ENCODE measurements at places on chromosomes 2 and 18.
A peak's percentile ranks its signal among the peaks of the same experiment; 100 is the strongest.

DNA sequence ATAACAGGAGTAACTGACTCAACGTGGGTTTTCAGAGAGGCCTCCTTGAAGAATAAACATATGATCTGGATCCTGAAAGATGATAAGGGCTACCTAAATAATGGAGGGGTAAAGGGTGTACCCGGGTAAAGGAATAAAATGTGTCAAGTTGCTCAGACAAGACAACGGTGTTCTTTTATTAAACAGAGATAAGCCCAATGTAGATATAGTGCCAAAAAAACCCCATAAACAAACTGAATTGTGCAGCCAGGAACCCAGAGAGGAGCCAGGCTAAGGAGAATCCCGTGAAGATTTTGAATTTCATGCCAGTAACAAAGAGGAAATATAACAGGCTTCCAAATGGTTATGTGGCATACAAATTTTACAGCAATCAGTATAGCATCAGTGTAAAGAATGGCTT, 618.2 kb downstream of the CPS1 start:
- no peak for DNase-seq

DNA sequence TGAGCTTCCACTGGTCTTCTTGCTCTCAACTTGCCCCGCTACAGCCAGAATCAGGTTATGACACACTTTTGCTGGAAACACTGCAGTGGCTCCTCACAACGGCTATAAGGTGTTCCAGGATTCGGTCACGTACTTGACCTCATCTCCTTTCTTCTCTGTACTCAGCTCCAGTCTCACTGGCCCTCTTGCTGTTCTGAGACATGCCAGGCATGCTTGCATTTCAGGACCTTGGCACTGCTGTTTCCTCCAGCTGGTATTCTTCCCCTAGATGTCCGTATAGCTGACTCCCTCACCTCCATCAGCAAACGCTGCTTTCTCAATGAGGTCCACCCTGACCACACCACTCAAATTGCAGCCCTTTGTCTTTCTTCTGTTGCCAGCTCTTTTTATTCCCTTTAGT, 31.9 kb upstream of the C1GALT1C1L start:
- no peak for DNase-seq

- DNase-seq, result no peak
Measured at GRCh38 chr18:54381640-54382039, 23.9 kb downstream of the C18orf54 start.

DNA sequence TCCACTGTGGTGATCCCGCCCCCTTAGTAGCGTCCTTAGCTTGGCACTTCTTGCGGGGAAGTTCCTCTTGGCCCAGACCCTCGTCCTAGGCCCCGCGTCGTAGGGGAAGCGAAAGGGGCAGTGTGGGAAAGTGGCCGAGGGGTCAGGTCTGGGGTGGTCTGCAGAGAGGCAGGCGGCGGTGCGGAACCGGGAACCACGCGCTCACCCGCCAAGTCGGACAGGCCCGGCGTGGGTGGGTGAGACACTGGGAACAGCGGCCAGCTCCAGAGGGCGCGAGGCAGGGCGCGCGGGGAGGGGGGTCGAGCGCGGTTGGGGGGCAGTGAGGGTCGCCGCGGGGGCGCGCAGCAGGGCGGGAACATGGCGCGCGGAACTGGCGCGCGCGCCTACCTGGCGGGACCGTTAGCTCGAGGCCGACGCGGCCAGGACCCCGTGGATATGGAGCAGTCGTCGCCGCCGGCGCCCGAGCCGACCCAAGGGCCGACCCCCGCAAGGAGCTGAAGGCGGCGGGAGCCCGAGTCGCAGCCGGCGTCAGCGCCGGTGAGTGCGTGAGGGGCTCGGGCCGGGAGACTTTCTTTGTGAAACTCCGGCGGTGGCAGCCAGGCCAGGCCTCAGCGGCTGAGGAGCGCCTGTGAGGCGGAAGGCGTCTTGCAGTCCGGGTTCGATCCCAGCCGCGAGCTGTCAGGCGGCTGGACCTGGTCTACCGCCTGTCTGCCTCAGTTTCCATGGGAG, 2896.7 kb upstream of the TEKT4 start:
- no peak for DNase-seq

- DNase-seq, result no peak
Measured at GRCh38 chr2:146173934-146174333, 1654.0 kb upstream of the ZEB2 start.

DNA sequence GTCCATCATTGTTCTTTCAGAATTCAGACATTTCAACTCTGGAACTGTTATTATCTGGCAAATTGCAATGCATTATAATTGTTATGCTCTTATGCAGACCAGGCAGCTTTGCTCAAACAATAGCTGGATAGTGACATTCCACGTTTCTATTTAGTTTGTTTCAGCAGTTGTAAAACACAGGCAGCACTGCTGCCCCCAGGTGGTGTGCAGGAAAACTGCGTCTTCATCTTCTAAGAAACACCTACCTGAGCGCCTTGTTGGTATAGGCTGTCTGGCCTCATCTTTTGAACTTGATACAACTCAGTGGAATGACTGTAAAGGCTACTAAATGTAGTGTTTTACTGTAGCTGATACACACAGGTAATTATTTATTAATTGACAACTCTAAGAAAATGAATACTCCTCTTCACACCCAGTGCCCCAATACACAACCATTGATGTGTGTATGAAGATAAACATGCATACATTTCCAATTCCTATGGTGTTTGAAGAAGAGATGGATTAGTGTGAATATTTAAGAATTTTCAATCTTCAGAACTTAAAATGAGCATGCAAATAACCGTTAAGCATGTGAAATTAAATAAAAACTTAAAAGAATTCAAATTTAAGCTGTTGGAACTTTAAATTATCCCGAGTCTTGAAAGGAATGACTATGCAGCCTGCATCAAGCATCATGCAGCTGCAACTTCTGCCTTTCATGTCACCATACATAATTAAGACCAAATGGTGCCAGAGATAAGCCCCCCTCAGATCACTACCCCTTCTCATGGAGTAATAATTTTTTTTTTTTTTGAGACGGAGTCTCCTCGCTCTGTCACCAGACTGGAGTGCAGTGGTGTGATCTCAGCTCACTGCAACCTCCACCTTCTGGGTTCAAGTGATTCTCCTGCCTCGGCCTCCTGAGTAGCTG, 85.6 kb downstream of the CD8B2 start:
- DNase-seq, result no peak

DNA sequence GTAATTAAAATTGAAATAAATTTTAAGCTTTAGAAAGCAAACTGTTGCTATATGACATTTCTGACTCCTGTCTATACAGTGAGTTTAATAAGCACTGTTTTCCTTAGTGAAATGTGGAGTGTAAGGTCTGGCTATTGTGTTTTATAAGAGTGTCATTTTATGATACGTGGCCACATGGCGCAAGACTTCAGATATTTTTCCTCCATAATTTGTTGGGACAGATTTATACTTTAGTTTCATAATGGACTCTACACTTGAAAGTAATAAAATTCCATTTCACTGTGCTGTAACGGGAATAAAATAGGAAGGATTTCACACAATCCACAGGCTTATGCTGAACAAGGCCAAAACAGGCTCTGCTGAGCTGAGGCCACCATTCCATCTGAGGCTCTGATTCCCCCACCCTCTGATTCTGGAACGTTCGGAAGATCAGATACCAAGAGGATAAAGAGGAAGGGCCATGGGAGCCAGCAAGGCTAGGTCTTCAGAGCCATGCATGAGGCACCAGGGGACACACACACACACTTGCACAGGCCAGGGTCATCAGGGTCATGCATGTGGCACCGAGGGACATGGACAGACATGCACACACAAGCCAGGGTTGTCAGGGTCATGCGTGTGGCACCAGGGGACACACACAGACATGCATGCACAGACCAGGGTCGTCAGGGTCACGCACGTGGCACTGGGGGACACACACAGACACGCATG, 35.6 kb downstream of the HDAC4 start:
- no peak for DNase-seq

GRCh38 chr2:46392561-46393346, 86.6 kb upstream of the TMEM247 start:
- no peak for DNase-seq

- DNase-seq, result no peak
Measured at GRCh38 chr2:129376426-129377077, 602.9 kb upstream of the RAB6C start.

- DNase-seq, result peak; percentile 64
Measured at GRCh38 chr2:202278944-202279343, 13.4 kb downstream of the NOP58 start.

- DNase-seq, result no peak
Measured at GRCh38 chr2:45068571-45069140, 59.4 kb upstream of the SIX2 start.

DNA sequence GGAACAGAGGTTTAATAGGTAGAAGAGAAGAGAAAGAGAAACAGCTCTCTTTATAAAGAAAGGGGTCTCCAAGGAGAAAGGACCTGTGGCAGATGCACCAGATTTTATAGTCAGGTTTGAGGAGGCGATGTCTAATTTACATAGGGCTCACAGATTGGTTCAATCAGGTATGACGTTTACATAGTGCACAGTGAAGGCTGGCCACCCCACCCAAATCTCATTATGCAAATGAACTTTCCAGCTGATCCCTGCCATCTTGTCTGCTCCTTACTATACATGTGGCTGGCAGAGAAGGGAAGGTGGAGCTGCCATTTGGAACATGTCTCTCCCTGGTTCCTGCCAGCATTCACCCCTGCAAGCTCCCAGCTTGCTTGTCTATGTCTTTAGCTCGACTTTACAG, 557.8 kb downstream of the SUCLG1 start:
- DNase-seq, result no peak

DNA sequence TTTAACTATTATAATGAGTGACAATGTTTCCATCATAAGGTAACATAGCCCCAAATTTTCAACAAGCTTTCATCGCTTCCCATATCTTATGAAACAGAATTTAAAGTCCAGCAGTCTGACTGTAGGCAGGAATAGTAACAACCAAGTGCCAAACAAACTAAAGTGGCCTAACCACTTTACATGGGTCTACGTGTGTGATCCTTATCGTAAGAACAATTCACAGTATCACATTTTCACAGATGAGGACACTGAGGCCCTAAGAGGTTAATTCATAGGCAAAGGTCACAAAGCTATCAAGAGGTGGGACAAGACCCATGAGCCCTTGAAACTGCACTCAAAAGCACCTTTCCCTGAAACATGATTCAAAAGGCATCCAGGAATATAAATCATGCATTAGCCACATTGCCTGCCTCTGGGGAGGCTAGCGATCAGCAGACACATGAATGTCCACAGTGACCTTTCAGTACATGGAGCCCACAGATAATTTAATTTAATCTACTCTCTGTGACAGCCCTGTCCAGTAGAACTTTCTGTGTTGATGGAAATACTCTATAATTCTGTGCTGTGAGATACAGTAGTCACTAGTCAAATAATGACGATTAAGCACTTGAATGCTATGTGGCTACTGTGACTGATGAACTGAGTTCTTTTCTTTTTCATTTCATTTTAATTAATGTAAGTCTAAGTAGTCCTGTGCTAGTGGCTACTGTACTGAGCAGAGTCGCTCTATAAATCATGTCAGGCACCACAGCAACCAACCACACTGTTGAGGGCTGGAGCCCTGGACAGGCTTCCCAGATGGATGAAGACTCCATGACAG, 30.3 kb downstream of the KIDINS220 start:
- DNase-seq, result no peak

GRCh38 chr2:60707750-60708371, 48.2 kb upstream of the PAPOLG start:
- DNase-seq, result peak; percentile 20

DNA sequence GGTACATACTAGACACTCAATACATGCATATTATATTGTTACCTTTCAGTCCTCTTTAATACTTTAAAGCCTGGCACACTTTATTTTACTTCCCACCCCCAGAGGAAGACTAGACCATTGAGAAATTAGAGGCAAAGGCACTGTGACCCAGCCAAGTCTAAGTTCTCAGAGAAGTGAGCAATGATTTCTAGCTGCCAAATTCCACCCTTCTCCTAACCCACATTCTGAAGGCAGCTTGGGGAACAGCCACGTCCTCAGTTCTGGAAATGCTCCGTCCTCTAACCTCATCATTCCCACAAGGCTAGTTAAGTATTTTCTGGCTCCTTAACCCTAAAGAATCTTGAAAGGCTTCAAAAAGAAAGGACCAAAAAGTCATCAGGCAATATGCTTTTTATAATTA, 86.6 kb downstream of the COL5A2 start:
- peak; percentile 77 for DNase-seq

DNA sequence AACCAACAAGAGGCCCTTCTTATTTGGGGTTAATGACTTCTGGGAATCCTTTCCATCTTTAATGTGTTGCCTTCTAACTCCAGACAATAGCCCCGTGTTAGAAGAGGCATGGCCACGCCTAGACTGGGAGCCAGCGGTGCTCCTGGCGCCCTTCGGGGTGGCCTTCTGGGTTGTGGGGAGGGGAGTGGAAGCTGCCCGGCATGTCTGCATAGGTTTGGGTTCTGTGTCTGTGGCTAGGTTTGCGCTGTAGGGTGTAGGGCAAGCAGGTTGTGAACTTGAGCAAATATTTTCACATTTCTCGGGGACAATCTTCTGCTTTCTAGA, 40.4 kb downstream of the CELF4 start:
- no peak for DNase-seq

DNA sequence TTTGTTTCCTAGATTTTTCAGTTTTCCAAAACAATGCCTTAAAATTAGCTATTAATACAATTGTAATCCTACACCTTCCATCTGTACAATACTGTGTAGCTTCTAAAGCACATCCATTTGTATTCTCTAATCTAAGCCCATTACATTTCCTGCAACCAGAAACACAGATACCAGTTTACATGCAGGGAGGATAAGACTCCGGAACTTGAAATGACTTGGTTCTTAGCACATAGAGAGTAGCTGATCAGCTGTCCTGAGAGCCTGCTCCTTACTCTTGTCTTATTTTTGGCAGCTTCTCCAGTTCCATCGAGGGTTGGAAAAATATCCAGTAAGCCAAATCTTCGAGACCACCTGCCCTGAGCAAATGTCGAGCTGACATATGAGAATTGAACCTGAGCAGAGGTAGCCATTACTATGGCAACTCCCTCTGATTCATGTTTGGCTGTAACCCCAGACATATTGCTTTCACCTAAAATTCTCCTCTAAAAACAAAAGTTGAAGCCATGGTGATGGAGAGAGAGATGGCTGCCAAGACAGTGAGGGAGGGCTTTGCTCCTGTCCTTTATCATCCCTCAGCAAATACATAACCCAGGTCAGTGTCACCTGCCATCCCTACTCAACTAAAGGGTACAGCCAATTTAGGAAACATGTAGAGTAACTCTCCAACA, 542.8 kb downstream of the IRS1 start:
- no peak for DNase-seq

- DNase-seq, result peak; percentile 28
Measured at GRCh38 chr2:63772061-63772460, 69.6 kb upstream of the UGP2 start.

DNA sequence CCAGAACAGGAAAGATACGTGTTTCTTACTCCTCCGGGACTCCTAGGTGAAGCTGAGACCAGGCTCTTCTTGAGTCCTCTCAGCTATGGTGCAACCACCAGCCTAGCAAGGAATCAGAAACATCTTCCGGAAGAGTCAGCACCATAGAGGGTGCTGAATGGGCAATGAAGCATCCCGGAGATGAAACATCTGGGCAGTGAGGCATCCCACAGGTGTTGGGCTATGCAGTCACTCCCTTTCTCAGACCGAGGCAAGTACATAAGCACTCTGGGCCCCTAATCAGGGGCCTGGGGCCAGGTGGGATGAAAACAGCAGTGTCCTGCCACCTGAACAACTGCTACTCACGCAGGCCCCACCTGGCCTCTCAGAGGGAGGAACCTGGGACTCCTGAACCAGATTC, 1.4 kb upstream of the CAPN10 start:
- DNase-seq, result no peak

GRCh38 chr2:231800493-231801091, 14.3 kb downstream of the COPS7B start:
- DNase-seq, result no peak

Data from fibroblast of skin of right quadriceps (primary cell).